ENCODE measurements at places on chromosomes 2 and 18.

GRCh38 chr2:29360016-29360784 is 245.0 kb downstream of the CLIP4 start:
- DNase-seq: no peak

DNA sequence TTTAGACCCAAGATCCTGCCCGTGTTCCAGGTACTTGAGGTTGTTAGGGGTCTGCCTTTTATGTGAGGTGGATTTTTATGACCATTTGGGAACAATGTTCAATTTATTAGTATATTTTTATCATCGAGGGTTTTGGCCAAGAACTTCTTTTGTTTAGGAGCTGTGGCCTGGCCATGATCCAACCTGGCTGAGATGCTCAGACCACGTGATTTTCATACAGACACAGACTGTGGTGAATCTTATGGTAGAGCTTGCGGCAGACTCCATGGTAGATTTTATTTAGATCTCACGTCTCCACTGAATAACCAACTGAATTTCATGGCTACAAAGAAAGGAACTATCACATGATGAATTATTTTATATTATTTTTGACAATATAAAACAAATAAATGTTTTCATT is 405.5 kb upstream of the VWC2L start:
- DNase-seq: no peak

DNA sequence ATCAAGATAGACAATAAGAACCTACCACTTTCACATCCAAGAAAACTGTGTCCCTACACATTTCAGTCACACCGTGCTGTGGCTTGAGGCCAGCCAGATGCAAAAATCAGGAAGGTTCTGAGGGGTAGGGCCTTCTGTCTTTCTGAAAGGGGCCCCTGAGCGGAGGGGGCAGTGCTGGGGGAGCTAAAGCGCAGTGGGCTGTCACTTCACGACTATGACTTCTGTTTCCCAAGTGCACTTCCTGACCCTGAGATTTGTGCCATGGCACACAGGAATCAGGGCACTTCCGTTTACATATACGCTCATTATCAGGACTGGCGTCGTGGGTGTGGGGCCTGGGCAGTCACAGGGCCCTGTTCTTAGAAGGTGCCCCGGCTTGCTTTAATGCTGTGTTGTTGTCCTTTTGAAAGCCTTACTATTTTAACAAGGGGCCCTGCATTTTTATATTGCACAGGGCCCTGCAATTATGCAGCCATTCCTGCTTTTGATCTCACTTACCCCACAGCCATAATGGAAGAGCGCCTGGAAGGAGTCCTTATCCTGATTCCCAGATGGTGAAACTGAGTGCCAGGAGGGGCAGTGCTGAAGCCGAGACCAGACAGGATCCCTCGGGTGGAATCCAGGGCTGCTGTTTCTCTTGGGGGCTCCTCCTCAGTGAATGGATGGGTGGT is 620 bp downstream of the NGEF start:
- DNase-seq: no peak

DNA sequence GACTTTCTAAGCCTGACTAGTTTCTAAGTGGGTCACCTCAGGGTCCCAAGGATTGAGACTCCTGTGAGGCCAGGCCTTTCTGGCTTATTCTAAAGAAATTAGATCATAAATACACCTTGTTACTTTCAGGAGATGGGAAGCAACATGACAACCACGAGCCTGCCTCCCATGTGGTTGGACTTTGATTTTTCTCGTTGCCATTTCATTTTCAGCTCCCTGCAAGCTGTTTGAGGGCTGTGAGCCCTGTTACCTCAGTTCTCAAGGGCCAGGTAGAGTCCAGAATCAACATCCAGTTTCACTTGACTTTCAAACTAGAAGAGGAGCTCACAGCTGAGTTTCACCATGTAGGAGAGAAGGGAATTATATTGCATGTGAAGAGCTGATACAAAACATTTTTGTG is 159.8 kb upstream of the BCL2L11 start:
- DNase-seq: no peak

GRCh38 chr2:104855221-104856085 is 1.5 kb downstream of the POU3F3 start:
- no peak for DNase-seq

- DNase-seq: no peak
Observed at GRCh38 chr18:12540751-12541150, 117.2 kb downstream of the SPIRE1 start.

GRCh38 chr2:206084439-206084869 is 1.5 kb downstream of the INO80D start:
- DNase-seq: peak; percentile 45

GRCh38 chr2:187566266-187566665 is 12.0 kb upstream of the TFPI start:
- no peak for DNase-seq

- no peak for DNase-seq
Observed at GRCh38 chr2:156156580-156156979, 175.9 kb downstream of the NR4A2 start.

GRCh38 chr2:173058673-173059072 is 17.0 kb upstream of the MAP3K20 start:
- no peak for DNase-seq

- no peak for DNase-seq
Observed at GRCh38 chr2:101882769-101883307, 108.9 kb upstream of the IL1R2 start.

DNA sequence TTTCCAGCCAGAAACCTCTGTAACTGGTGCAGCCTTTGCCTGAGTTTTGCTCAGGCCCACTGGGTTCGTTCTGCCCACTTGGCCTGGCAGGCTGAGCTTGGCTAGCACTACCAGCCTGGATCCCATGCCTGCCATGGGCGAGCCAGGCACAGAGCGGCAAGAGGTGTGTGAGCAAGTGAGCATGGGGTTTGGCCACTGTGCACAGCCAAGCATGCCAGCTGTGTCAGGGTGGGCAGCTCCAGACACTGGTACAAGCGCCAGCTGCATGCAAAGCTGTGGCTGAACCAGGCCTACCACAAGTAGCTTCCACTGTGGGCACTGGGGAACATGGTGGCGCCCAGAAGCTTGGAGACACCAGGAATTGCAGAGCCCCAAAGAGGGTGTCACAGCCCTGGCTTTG is 56.3 kb upstream of the LDAH start:
- no peak for DNase-seq

DNA sequence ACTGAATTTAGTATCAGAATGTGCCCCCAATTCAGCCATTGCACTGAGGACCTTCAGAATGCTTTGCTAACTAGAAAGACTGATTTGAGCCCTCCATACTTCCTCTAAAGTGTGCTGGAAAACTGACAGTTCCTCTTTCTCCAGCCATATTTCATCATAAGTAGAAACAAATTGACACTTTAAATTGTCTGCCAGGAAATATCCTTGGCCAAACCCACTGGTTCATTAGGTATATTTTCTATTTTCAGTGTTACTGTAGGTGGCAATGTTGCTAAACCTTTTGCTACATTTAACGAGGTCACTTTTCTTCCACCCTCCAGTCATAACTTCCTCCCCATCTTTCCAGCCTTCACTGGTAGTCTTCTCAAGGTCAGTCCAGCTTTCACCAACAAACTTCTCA is 21.5 kb downstream of the SP5 start:
- DNase-seq: no peak

GRCh38 chr2:218855305-218856166 is 4.1 kb upstream of the WNT6 start:
- DNase-seq: no peak

- peak; percentile 90 for DNase-seq
Observed at GRCh38 chr2:112150447-112150846, 12.3 kb downstream of the FBLN7 start.

All from amniotic stem cell (primary cell).